ENCODE measurements at places on chromosomes 3 and 15.

DNA sequence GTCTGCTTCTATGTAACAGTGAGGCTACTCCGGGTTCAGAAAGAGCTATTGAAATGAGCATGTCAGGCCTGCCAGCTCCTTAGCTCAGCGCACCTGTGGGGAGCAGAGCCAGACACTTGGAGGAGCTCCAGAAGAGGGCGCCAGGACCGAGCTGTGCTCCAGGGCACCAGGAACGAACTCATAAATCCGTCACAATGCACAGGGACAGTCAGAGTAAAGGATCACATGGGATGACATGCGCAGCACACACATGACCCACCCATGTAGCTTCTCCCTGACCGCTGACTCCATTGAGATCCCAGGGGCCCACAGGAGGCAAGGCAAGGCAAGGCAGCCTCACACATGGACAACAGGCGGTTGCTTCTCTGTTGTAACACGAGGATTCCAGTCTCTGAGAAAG is 26.0 kb upstream of the GNB5 start:
- DNase-seq = peak; percentile 22

- DNase-seq = no peak
Observed at GRCh38 chr15:59550530-59550929, 61.1 kb upstream of the GCNT3 start.

DNA sequence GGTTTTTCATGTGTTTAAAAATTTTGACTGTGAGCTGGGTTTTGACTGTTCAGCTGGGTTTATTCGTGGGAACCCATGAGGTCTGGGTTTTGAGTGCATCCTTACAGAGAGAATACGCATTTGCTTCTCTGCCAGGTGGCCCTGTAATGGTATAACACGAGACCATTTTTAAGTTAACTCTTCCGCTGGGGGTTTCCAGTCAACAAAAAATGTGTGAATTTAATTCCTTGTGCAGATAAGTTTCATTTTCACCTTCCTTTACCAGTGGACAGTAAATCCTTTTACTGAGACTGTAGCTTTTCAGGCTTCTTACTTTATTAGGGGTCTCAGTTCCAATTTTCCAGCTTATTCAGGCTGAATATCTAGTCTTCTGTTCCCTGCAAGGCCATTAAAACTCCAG is 149.6 kb downstream of the OPA1 start:
- DNase-seq = no peak

- DNase-seq = no peak
Observed at GRCh38 chr15:24878153-24878552, 76.6 kb upstream of the SNRPN start.

DNA sequence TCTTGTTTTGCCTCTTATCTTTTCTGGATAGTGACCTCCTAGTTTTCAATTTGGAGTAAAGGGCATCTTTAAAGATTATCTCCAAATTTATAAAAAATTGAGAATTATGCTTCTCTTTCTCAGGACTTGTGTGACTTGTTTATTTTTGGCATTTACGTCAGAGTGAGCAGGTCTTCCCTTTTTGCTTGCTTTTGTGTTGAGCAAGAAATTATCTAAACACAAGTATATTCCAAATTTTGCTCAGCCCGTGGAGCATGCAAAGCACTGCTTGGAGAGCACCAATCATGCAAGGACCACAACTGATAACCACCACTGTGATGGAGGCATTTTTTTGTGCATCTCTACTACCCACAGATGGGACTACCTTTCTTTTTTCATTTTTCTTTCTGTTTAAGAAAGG is 7.1 kb downstream of the SLC25A26 start:
- no peak for DNase-seq

- DNase-seq = no peak
Observed at GRCh38 chr3:150251187-150252062, 156.7 kb upstream of the TSC22D2 start.

- peak; percentile 70 for DNase-seq
Observed at GRCh38 chr15:41930221-41930866, 36.5 kb upstream of the SPTBN5 start.

- DNase-seq = no peak
Observed at GRCh38 chr3:50357481-50357880, 1.8 kb downstream of the TMEM115 start.

GRCh38 chr15:49902685-49903501 is 216.1 kb downstream of the ATP8B4 start:
- DNase-seq = no peak

GRCh38 chr15:87757084-87757483 is 499.5 kb downstream of the NTRK3 start:
- DNase-seq = no peak

DNA sequence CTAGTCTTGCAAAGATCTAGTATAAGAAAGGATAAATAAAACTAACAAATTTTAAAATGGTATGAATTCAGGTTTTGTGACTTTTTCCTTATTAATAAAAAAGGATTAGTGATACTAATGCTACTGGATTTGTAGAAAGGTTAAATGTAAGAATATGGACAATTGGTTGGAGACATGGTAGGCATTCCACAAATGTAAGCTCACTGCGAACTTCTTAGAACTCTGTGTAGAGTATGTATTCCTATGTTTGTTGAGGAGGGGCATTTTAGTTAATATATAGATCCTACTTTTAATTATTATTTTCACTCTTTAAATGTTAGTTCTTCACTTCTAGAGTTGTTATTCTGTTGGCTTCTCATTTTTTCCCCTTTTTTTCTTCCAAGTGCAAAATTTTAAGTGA is 414.3 kb downstream of the RBMS3 start:
- DNase-seq = no peak

DNA sequence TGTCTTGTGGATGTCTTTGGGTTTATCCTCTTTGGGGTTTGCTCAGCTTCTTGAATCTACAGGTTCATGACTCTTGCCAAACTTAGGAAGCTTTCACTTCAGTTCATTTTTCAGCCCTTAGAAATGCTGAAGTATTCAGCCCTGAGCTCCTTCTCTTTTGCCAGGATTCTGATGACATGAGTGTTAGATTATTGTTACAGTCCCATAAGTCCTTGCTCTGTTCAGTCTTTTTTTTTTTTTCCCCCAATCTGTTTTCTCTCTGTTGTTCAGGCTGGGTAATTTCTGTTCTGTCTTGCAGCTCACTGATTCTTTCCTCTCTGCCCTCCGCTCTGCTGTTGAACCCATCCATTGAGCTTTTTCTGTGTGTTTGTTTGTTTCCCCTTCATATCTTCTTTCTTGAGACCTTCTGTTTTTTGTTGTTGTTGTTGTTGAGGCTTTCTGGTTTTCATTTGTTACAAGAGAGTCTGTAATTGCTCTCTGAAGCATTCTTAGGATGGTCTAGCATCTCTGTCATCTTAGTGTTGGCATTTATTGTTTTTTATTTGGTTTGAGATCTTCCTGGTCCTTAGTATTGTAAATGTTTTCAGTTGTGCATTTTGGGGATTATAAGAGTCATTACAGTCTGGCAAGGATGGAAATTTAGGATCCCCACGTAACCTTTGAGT is 18.4 kb downstream of the LRCH3 start:
- no peak for DNase-seq

GRCh38 chr15:70772402-70772801 is 9.0 kb upstream of the UACA start:
- DNase-seq = no peak

DNA sequence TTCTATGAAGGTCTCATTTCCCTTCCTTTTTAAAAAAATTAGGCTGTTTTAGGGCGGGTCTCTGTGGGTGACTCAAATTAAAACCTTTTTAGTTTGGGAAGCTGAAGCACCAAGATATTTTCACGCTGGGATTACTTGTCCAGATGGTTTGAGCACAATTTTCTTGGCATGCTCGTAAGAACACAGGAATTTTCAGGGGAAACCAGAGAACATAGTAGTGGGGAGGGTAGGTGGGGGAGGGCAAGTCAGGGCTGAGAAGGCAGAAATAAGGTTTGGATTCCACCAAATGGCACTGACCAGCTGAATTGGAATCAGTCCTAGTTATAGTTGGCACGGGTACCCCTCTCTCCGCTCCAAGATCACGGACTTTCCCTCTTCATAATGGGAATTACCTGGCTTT is 97.3 kb upstream of the LRIG1 start:
- DNase-seq = no peak

DNA sequence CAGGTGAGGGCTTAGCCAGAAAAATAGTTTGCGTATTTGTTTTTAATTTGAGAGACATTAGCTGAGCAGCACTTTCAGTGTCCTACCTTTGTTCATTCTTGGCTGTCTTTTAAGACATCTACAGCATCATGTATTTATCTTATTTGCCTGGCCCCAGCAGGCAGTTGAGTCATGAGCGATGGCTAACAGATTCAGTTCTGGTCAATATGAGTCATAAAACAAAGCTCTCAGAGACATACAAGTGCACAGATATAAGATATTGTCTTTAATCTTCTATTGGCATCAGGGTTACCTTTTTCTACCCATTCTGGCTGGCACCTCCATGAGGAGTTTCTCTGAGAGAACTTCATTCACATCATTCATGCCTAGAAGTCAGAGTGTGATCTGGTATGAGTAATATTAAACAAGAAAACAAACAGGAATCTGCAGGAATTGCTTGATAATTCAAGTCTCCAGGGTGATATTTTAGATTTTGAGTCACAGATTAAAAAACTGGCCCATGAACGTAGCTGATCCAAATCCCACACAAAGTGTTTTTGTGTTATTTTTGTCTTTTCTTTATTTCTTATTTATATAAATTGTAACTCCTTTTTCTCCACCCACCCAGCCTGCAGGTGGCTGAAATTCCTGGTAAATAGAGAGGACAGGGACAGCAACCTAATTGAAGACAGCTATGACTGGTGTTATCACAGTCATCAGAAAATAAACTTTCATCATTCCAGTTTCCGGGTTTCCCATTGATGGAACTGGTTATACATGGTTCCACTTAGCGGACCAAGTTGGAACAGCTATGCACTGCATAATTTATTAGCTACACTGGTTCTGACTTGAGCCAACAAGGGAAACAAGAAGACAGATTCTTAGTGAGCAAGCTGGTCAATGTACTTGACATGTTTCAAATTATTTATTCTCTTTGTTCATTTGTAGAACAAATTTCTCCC is 47.3 kb downstream of the PLSCR2 start:
- DNase-seq = no peak

GRCh38 chr3:81936817-81937216 is 175.4 kb upstream of the GBE1 start:
- no peak for DNase-seq

DNA sequence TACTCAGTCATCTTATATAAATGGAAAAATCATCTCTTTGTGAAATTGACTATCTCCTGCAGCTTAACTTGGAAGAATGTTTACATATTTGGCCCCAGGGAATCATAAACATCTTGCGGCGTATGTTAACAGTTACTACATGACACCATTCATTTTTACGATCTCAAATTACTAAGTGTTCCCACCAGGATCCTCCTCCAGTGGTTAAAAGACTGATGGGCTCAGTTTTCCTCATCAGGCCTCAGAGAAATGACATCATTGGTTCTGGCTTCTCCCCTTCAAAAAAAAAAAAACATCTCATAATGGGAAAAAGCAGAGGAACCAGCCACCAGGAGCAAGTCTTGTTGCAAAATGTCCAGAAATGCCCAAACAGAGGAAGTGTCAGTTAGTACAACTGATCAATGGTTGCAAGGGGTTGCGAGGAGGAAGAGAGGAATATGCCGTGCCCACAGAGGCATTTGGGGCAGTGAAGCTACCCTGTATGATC is 70.5 kb upstream of the LIPC start:
- DNase-seq = no peak

DNA sequence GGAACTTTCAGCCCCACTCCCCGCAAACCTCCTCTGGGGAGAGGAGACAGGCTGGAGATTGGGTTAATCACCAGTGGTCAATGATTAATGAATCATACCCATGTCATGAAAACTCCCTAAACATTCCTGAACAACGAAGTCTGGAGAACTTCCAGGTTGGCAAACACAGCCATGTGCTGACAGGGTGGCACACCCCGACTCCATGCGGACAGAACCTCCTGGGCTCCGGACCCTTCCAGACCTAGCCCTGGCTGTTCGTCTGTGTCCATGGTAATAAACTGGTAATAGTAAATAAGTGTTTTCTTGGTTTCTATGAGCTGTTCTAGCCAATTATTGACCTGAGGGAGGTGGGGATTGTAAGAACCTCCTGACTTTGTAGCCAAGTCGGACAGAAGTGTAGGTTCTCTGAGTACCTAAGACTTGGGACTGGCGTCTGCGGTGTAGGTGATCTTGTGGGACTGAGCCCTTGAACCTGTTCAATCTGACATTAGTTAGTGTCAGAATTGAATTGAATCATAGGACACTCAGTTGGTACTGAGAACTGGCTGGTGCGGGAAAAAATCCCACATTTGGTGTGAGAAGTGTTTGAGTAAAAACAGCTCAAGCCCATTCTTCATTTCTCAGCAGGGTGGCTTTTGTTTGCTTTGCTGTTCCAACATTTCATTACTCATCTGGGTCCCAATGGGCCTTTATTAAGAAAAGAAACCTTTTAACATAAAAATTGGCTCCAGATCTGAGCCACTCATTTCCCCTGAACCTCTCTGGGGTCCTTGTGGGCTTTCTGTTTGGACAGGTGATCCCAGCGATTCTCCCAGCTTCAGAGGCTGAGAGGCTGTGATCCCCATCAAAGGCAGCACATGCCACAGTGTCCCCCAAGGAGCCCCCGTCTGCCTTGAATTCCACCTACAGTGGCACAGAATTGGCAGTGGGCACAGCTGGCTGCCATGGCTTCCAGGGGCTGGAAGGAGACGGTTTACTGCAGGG is 151.0 kb downstream of the TJP1 start:
- DNase-seq = no peak

GRCh38 chr3:114447950-114448479 is 154.2 kb downstream of the TIGIT start:
- no peak for DNase-seq

All from CD4-positive, alpha-beta T cell treated with Interleukin-1 beta for 1 hour (primary cell).